ENCODE measurements at places on chromosomes 7 and 10.
A peak's percentile ranks its signal among the peaks of the same experiment; 100 is the strongest.

GRCh38 chr7:86863452-86863851 is 196.0 kb downstream of the ELAPOR2 start:
- H3K27me3 ChIP-seq: no peaks in the 10 kb centered on the region
- no peaks in the 10 kb centered on the region for H3K4me1 ChIP-seq
- H3K36me3 ChIP-seq: no peaks in the 10 kb centered on the region
- no peak overlapping the region for H3K4me3 ChIP-seq

- no peak overlapping the region for H3K27ac ChIP-seq
- no peak for DNase-seq
- H3K4me3 ChIP-seq: no peak overlapping the region
- no peaks in the 10 kb centered on the region for H3K27me3 ChIP-seq
- no peaks in the 10 kb centered on the region for H3K4me1 ChIP-seq
These were observed 290.9 kb downstream of the PTPRN2 start for GRCh38 chr7:158296798-158297104.

GRCh38 chr10:110495731-110496552 is 1.8 kb upstream of the DUSP5 start:
- H3K4me3 ChIP-seq: peak overlapping the region; percentile 87
- H3K36me3 ChIP-seq: no peaks in the 10 kb centered on the region
- no peak for DNase-seq
- no peaks in the 10 kb centered on the region for H3K27me3 ChIP-seq

DNA sequence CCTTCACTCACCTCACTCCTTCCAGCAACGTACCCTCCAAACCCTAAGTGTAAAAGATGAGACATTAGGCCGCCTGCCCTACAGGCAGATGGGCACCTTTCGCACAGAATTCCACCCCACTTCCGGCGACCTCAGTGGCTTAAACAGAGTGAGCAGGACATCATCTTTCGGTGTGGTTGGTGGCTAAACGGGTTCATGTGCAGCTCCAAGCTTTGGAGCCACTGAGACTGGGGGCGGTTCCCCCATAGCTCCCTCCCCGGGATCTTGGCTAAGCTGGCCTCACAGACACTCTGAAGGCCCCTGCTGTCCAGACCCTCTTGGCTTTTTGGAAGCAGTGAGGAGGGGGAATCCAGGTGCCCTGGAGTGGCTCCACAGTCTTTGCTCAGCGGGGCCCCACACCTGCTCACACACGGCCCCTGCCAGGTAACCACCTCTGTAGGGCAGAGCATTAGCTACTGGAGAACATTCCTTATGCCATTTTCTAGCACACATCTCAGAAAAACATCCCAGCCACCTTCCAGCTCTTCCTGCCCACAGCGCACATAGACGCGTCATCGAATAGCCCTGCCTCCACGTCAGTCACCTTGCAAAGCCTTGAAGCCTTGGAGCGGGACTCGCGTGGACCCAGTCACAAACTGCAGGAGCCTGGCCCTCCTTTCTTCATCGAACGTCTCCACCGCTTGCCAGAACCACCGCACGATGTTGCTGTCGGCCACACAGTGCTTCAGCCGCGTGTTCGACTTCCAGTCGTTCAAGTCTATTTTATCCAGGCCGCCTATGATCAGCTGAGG is 108.8 kb downstream of the SMURF1 start:
- peaks cover 22% of the 10 kb centered on the region for H3K36me3 ChIP-seq
- H3K4me1 ChIP-seq: no peaks in the 10 kb centered on the region
- no peak overlapping the region for H3K4me3 ChIP-seq

DNA sequence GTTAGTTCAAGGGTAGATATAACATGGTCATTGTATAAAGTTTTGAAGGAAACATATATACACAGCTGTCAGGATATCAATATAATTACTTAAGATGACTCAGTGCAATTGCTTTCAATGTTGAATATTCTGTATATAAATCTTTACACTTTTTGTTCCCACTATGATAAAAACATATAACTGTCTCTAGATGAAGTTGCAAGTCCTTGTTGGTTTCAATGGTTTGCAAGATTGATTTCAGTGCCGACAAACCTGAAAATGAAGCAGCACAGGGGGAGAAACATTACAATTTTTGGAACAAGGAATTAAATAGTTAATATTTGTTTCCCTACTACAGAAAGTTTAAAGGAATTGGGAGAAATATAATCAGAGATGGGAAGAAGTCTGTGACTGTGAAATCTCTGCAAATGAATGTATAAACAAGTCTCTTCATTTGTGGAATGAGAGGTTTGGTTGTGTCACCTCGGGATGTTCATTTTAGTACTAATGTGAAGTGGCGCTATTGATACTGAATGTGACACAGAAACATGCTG is 54.1 kb downstream of the OR13A1 start:
- no peaks in the 10 kb centered on the region for H3K36me3 ChIP-seq
- no peak overlapping the region for H3K4me3 ChIP-seq
- peaks cover 21% of the 10 kb centered on the region for H3K27me3 ChIP-seq
- DNase-seq: no peak

GRCh38 chr10:75048669-75049098 is 62.8 kb upstream of the SAMD8 start:
- H3K27ac ChIP-seq: no peak overlapping the region
- H3K4me3 ChIP-seq: no peak overlapping the region
- DNase-seq: no peak
- H3K27me3 ChIP-seq: no peaks in the 10 kb centered on the region
- H3K36me3 ChIP-seq: no peaks in the 10 kb centered on the region

DNA sequence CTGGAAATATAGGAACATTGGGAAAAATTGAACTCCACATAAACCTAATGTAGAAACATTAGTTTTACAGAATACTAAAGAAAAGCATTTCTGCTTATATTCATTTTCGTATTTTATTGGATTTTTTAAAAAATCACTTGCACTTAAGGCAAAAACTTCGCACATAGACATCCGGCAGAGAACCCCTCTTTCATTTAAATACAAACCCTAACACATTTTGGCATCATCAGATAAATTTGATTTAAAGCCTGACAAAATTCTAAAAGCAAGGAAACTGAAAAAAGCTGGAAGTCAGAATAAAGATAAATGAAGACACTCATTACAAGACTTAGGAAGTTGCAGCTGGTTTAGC is 396 bp upstream of the EXOC4 start:
- H3K27me3 ChIP-seq: no peaks in the 10 kb centered on the region
- peak overlapping the region; percentile 95 for H3K4me3 ChIP-seq
- H3K27ac ChIP-seq: no peak overlapping the region
- no peak for DNase-seq
- H3K4me1 ChIP-seq: peaks cover 10% of the 10 kb centered on the region

DNA sequence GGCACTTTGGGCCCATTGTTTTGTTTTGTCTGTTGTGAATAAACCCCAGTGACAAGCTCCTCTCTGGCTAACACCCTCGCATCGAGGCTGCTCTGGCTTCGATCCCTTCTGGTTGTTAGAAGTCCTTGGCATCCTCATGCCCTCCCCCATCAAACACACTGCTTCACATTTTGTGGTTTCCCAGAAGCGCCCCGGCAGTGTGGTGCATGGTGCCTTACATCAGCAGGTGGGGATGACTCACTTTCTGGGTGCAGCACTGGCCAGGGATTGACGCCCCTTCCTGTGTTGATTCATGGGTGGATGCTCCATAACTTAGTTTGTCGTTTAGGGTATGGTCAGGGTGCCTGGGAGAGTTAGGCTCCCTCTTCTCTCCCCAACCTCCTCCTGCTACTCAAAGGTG is 51.4 kb downstream of the PLPP4 start:
- no peaks in the 10 kb centered on the region for H3K36me3 ChIP-seq
- H3K4me3 ChIP-seq: no peak overlapping the region
- H3K27me3 ChIP-seq: peaks cover 10% of the 10 kb centered on the region
- no peaks in the 10 kb centered on the region for H3K4me1 ChIP-seq
- no peak overlapping the region for H3K27ac ChIP-seq
- DNase-seq: peak; percentile 35

GRCh38 chr10:96619796-96620773 is 33.3 kb upstream of the TM9SF3 start:
- no peak for DNase-seq
- no peaks in the 10 kb centered on the region for H3K36me3 ChIP-seq
- no peaks in the 10 kb centered on the region for H3K4me1 ChIP-seq
- no peaks in the 10 kb centered on the region for H3K27me3 ChIP-seq
- H3K27ac ChIP-seq: no peak overlapping the region

- H3K27ac ChIP-seq: peak overlapping the region; percentile 65
- H3K4me3 ChIP-seq: peak overlapping the region; percentile 52
- no peaks in the 10 kb centered on the region for H3K27me3 ChIP-seq
These were observed 851 bp downstream of the AKR1E2 start for GRCh38 chr10:4826792-4827324.

DNA sequence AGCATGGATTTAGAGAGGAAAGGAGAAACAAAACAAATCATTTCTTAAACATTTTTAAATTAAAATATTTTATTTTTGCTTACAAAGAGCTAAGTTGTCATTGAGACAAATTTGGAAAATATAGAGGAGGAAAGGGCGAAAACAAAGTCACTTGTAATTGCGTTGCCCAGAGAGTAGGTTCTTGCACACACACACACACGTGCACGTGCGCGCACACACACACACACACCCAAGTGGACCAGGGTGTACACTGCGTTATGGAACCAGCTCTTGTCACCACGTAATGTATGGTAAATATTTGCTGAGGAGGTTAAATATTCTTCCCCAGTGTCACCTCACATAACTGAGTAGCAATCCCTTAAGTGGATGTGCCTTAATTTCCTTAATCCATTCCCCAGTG is 21.6 kb downstream of the SHH start:
- no peak overlapping the region for H3K4me3 ChIP-seq
- H3K27me3 ChIP-seq: no peaks in the 10 kb centered on the region
- DNase-seq: no peak
- H3K4me1 ChIP-seq: no peaks in the 10 kb centered on the region

DNA sequence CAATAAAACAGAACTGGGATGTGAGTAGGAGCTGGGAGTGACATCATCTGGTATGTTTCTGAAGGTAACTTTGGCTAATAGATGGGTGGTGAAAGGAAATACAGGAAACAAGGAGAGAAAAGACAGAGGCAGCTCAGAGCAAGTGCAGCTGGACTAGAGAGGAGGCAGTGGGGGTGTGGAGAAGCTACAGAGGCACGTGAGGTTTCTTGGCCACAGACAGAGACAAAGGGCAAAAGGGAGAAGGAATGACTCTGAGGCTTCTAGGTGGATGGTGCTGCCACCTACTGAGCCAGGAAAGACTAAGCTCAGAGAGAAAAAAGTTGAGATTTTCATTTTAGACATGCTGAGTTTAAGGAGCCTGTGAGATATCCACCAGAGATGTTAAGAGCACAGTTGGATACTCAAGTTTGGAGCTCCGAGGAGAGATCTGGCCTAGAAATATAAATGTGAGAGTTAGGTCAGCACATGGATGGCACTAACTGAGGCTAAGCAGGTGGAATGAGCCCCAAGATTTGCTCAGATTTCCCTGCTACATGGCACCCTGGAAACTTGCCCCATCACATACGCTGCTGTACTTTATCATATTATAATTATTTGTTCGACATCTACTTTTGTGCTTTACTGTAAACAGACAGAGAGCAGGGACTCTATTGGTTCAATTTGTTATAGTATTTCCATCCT is 293.0 kb upstream of the IMMP2L start:
- H3K36me3 ChIP-seq: no peaks in the 10 kb centered on the region
- H3K4me3 ChIP-seq: no peak overlapping the region
- no peaks in the 10 kb centered on the region for H3K27me3 ChIP-seq

DNA sequence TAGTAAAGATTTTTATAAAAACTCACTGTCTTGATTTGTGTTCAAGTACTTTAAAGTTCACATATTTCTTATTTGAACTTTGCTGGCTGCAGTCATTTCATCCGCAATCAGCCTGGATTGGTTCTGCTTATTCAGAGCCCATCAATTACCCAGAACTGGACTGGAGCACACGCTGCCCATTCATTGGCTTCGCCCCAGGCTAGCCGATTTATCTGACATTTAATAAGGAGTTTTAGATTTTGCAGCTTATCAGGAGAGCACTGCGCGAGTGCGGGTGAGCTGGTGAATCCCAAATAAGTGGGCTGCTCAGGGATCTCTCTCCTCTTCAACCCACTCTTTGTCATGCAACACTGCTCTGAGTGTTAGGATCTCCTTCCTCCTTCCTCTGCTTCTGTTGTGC is 166.0 kb upstream of the GPR26 start:
- H3K27ac ChIP-seq: no peak overlapping the region
- no peak for DNase-seq
- H3K27me3 ChIP-seq: no peaks in the 10 kb centered on the region
- H3K4me3 ChIP-seq: no peak overlapping the region
- H3K4me1 ChIP-seq: no peaks in the 10 kb centered on the region

- H3K4me1 ChIP-seq: peaks cover 51% of the 10 kb centered on the region
- no peak for DNase-seq
These were observed 18.0 kb upstream of the DLG5 start for GRCh38 chr10:77944519-77944918.

DNA sequence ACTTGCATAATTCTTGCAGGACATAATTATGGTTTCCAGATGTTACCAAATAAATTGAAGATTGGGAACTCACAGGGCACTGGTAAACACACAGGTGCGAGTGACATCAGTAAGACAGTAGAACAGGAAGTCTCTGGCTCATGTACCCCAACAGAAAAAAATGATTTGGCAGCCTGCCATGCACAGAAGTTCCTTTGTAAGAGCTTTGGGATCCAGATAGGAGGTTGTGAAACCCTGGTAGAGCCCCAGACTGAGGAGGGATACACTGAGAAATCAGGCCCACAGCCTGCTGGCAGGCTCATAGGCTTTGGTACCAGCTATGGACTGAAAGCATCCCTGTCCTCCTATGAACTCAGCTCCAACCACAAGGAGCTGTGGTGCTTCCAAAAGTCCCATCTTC is 118.0 kb downstream of the COBL start:
- H3K4me1 ChIP-seq: no peaks in the 10 kb centered on the region
- no peaks in the 10 kb centered on the region for H3K36me3 ChIP-seq
- no peaks in the 10 kb centered on the region for H3K27me3 ChIP-seq
- no peak overlapping the region for H3K4me3 ChIP-seq

GRCh38 chr7:155401884-155402283 is 56.0 kb upstream of the EN2 start:
- DNase-seq: no peak
- H3K27me3 ChIP-seq: no peaks in the 10 kb centered on the region
- H3K36me3 ChIP-seq: no peaks in the 10 kb centered on the region
- H3K4me3 ChIP-seq: no peak overlapping the region
- H3K27ac ChIP-seq: no peak overlapping the region
- H3K4me1 ChIP-seq: peaks cover 4% of the 10 kb centered on the region

DNA sequence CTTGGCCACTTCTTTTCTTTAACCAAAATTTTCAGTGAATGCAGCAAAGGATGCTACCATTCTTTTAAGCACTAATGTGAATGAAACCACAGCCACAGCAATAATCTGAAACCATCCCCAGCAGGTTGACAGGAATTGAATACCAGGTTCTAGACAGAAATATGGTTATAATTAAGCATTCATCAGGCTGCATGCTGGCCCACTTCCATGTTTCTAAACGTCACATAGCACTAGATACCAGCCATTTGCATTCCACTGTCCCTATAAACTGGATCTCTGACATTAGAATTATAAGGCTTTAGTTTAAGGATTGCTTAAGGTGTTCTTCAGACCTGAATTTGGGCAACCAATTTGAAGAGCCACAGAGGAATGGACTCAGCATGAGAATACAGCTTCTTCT is 340.8 kb upstream of the KLF6 start:
- H3K4me3 ChIP-seq: no peak overlapping the region
- H3K36me3 ChIP-seq: no peaks in the 10 kb centered on the region
- no peaks in the 10 kb centered on the region for H3K4me1 ChIP-seq
- H3K27ac ChIP-seq: no peak overlapping the region
- no peak for DNase-seq
- H3K27me3 ChIP-seq: no peaks in the 10 kb centered on the region

Measured in HCT116 (cell line).